MM.1S (cell line): ENCODE measurements at places on chromosomes 7 and 10.

- no peak for DNase-seq
These were observed 10.9 kb downstream of the LDB3 start for GRCh38 chr10:86678999-86679792.

DNA sequence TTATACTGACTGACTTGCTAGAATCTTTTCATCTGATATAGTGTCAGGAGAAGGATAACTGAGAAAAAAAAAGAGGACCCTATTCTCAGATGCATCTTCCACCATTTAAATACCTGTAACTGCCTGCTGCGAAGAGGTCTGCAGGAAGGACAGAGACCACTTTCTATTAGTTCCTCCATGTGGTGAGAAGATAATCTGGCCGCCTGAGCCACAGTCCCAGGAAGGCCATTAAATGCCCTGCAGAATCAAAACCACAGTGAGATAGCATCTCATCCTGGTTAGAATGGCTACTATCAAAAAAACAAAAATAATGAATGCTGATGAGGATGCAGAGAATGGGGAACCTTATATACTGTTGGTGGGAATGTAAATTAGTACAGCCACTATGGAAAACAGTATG is 19.9 kb upstream of the IFIT1B start:
- DNase-seq: no peak

DNA sequence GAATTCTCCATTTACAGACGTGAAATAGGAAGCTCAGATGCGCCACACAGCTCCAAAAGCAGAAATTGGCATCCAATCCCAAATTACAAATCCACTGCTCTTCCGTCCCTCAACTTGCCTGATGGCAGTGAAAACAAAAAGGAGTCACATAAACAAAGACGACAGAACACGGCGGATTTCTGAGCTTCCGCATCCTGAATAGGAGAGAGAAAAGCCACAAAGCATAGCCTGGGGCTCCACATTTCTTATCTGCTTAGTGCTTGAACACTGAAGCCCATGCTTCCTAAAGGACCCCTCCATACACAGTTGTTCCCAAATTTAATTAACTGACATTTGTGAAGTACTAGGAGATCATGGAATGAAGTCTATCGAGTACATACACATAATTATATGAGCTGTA is 32.6 kb downstream of the BEND7 start:
- no peak for DNase-seq

DNA sequence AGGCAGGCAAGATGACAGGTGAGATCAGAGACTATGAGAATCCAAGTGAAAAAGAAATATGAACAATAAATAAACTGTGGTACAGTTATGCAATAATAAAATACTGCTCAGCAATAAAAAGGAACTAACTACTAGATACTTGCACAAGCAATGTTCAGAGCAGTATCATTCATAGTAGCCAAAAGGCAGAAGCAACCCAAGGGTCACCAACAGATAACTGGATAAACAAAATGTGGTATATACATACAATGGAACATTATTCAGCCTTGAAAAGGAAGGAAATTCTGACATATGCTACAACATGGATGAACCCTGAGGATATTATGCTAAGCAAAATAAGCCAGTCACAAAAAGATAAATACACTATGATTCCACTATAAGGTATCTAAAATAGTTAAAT is 76.9 kb upstream of the KCNIP2 start:
- DNase-seq: no peak

- DNase-seq: peak; percentile 76
These were observed 69.1 kb upstream of the FOXP2 start for GRCh38 chr7:114345494-114345893.

DNA sequence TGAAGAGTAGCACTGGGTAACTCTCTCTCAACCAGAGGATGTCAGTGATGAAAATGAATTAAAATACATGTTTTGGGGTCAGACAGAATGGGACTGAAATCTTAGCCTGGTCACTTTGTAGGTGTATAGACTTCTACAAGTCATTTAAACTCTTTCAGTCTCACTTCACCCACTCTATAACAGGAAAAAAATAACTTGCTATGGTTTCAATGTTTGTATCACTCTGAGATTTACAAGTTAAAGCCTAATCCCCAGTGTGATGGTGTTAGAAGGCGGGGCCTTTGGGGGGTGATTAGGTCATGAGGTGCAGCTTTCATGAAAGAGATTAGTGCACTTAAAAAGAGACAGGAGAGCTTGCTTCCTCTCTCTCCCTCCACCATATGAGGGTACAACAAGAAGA is 134.8 kb downstream of the INHBA start:
- no peak for DNase-seq

DNA sequence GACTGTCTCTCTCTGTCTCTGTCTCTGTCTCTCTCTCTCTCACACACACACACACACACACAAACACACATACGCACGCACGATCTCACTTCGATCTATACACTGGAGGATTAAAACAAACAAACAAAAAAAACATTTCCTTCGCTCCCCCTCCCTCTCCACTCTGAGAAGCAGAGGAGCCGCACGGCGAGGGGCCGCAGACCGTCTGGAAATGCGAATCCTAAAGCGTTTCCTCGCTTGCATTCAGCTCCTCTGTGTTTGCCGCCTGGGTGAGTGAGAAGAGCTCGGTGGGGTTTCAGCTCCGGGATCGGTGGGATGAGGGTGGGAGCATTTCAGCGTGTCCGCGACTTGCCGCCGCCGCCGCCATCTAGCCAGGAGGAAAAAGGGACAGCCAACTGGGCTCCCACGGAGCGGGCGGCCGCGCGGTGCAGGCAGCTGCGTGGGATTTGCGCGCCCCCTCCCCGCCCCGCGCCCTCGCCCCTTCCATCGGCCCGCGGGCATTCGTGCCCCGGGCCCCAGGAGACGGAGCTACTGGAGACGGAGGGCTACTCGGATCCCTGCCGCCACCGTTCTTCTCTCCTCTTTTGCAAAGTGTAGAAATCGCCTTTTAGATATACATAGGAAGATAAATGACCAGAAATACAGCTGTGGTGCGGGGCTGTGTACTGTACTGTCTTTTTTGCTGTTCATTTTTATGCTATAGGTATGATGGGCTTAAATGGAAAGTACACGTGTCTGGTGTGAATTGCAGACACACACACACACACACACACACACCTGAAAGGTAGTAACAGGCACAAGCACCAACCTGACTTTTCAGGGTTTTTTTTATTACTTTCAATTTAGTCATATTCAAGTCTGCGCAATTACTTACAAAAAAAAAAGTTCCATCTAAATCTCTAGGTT is 581 bp downstream of the PTPRZ1 start:
- DNase-seq: peak; percentile 15
